Osteocyte (in vitro differentiated cells): ENCODE measurements at places on chromosomes 2 and 18. TPM values are rescaled to one million over a fixed set of nuclear protein-coding genes. Genes with fewer than 3 reads are reported as not detected.

The PRKAG3 gene
- total RNA-seq, result not detected in 2 replicates

GRCh38 chr2:150091846-150092245, 395.6 kb downstream of the RND3 start:
- DNase-seq, result no peak

The ZAP70 gene
- 0.44 and 1.1 TPM in 2 replicates for total RNA-seq

The CIB4 gene
- total RNA-seq, result not detected in 2 replicates

DNA sequence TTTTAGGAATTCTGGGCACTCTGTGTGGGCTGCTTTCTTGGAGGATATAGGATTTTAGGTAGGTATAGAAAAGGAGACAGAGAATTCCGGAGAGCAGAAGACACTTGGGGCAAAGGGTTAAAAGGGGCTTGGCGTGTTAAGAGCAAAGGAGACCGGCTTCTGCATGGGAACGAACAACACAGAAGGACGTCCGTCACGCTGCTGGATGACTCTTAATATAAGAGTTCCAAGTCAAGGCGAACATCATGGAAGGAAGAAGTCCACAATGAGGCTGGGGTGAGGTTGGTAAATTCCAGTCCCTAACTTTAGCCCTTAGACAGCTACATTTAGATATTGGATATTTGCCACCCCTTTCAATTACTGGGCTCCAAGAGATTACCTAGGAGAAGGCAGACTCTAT, 15.9 kb upstream of the SLC20A1 start:
- DNase-seq, result no peak

The CRYBA2 gene
- total RNA-seq, result not detected in 2 replicates
